ENCODE measurements at places on chromosomes 12 and 14. TPM values are rescaled to one million over a fixed set of nuclear protein-coding genes. Genes with fewer than 3 reads are reported as not detected.

GRCh38 chr12:95859947-95860850 lies 1.4 kb downstream of the SNRPF start:
- no peak for DNase-seq

DNA sequence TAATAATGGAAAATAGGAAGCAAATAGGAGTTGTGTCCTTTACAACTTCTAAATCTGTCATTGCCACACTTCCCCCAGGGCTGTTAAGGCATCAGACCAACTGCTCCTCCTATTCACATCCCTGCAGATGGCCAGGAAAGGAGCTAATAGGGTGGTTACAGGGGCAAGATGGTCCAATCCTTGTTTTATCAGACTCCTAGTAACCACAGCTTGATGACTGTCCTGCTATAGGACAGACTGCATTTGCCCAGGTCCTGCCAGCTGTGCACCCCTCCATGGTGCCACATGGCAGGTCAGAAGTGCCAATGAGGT lies 10.9 kb upstream of the KRT2 start:
- no peak for DNase-seq

GRCh38 chr14:85822236-85822635 lies 292.3 kb downstream of the FLRT2 start:
- no peak for DNase-seq

GRCh38 chr12:68100241-68100640 lies 59.3 kb downstream of the IFNG start:
- no peak for DNase-seq

IL31 gene
- not detected for total RNA-seq

LIN7A gene
- total RNA-seq: 10.1 TPM
